ENCODE measurements at places on chromosomes 6 and 20.
A peak's percentile ranks its signal among the peaks of the same experiment; 100 is the strongest.

GRCh38 chr6:151618717-151619116, 124.9 kb downstream of the CCDC170 start:
- DNase-seq, result no peak

DNA sequence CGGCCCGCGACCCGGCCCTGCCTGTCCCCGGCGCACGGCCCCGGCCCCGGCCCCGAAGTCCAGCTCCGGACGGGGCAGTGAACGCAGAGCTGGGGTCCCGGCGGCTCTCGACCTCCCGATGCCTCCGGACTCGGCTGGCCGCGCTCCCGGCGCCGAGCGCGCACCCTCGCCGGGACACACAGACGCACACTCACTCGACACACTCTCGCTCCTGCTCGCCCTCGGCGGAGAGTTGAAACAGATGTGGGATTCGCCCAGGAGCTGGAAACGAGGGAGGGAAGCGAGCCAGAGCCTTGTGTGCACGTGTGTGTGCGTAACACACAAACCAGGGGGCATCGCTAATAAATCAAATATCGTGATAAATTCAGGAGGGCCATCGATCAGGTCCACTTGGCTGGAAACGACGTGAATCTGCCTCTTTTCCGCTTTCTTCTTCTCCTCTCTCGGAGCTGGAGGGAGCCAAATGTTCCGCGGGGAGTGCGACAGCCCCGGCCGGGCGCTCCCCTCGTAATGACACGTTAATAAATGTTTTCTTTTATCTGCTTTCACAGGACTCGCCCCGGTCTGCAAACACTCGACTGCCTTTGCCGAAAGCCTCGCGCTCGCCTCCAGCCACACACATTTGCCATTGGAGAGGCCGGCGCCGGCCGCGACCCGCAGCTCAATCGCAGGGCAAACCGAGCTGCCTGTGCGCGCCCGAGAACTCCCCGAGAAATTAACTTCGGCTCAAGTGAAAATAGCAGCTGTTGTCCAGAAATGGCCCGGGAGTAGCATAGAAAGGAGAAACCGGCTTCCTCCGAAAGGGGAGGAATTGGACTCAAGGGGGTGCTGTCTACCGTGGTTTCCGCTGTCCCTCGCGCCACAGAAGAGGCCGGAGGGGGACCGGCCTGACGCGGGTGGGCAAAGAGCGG, 828 bp upstream of the SULF2 start:
- no peak for DNase-seq

- no peak for DNase-seq
Observed at GRCh38 chr20:62755817-62756724, 40.2 kb upstream of the MRGBP start.

- no peak for DNase-seq
Observed at GRCh38 chr6:90654166-90654565, 67.3 kb upstream of the MAP3K7 start.

- no peak for DNase-seq
Observed at GRCh38 chr6:167209577-167209975, 51.8 kb upstream of the GPR31 start.

DNA sequence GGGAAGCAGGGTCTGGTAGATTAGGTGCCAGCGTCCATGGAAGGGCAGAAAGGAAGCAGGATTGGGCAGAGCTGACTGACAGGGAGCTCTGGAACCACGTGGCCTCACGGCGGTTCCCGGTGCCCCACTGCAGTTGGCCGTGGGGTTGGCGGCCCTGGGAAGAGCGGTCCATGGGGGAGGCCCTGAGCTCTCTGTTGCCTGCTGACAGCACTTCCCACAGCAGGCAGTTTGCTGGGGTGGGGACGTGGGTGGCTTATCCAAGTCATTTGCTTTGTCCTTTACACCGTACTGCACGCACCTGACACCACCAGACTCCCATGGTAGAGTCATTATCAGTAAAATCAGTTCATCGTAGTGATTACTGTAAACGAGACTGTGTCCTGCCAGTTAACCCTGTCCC, 56.1 kb downstream of the RPP40 start:
- no peak for DNase-seq

GRCh38 chr20:33859157-33859695, 48.1 kb downstream of the CHMP4B start:
- DNase-seq, result peak; percentile 65

DNA sequence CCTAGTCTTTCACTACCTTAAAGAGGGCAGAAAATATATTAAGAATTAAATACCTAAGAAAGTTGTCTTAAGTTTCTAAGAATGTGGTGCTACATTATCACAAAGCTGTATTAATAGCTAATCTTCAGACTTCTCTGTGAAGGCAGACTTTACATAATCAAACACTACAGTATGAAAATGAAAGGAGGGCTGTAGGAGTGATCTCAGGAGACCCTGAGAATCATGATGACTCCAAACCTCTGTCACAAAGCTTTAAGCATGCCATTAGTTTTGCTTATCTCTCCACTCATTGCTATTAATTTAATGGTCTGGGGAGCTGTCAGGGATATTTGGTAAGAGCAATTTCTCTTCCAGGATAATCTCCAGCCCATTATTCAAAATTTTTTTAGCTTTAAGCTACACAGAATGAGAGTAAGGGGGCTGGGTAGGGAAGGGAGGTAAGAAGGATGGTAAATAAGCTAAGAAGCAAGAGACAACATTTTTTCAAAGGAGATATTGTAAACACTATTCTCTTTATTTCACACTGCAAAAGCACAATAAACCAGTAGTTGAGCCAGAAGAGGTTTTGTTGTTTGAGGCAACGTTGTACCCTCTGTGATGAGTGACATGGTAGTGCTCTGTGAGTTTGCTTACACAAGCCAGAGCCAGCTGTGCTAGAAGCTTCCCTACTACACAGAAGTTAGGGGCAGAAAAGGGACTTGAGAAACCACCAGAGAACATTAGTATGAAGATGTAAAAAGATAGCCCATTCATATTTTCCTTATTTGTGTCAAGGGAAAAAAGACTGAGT, 258.8 kb downstream of the GMDS start:
- no peak for DNase-seq

- DNase-seq, result no peak
Observed at GRCh38 chr6:151109361-151109760, 130.4 kb upstream of the AKAP12 start.

- DNase-seq, result no peak
Observed at GRCh38 chr6:105985098-105985815, 100.9 kb upstream of the PRDM1 start.
